ENCODE measurements at places on chromosomes 5 and 9.

DNA sequence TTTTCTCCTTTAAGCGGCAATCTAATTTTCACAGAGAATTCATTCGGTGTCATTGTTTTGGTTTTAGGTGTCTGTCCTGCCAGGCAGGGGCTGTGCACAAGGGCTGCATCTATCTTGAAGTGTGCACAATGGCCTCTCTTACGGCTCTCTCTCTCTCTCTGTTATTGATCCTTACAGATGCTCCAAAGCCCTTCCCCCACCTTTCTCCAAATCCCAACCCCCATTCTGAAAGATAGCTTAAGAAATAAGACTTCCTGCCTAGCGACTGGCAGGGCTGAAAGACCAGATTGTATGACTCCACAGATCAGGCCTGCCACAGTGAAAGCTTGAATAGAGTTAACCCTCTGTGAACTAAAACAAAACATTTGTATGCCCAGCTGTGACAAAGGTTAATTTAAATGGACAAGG is 86.5 kb upstream of the NR5A1 start:
- no peak for DNase-seq

DNA sequence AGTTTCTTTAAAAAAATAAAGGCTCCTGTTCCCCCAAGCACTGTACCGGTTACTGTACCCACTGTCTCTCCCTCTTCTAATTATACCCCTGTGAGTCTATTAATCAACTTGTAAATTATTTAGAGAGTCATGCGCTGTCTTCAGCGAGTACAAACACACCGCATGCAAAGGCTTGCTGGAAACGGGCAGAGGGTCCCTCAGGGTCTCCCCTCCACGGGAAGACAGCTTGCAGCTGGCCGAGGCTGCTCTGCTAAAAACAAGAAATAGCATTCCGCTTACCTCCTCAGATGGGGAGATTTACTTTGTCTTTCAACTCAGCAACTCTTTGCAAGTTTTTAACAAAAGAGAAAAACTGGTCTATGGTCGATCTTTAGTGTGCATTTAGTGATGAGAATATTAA is 71.8 kb downstream of the AK8 start:
- DNase-seq: no peak

- no peak for DNase-seq
Observed at GRCh38 chr9:100211476-100211875, 112.4 kb downstream of the INVS start.

- DNase-seq: no peak
Observed at GRCh38 chr5:147095740-147096139, 139.1 kb upstream of the STK32A start.

- DNase-seq: no peak
Observed at GRCh38 chr9:124913378-124913777, 27.5 kb downstream of the GOLGA1 start.
